Frontal cortex (tissue), 4 donors: ENCODE measurements at places on chromosomes 4 and X. TPM values are rescaled to one million over a fixed set of nuclear protein-coding genes. Genes with fewer than 3 reads are reported as not detected.

Gene ADGRG4
- total RNA-seq, result not detected

Gene FRMPD4
- 26.5 TPM for total RNA-seq

Gene FAM47E
- 4.1 TPM for total RNA-seq

Gene FOXR2
- total RNA-seq, result under 0.01 TPM

Gene PHEX
- 2.0 TPM for total RNA-seq

Gene HHIP
- total RNA-seq, result 0.82 TPM

Gene MGAT4D
- total RNA-seq, result not detected

Gene NKX6-1
- 0.41 TPM for total RNA-seq

Gene GAGE13
- total RNA-seq, result not detected

Gene FHDC1
- total RNA-seq, result 5.7 TPM

Gene SPOCK3
- 23.6 TPM for total RNA-seq

Gene CENPVL1
- 3.3 TPM for total RNA-seq

Gene CSAG2
- total RNA-seq, result not detected

Gene SYTL5
- 4.9 TPM for total RNA-seq

Gene IL1RAPL2
- total RNA-seq, result 8.2 TPM

Gene FHIP1A
- total RNA-seq, result 2.0 TPM

Gene TNMD
- total RNA-seq, result not detected

Gene USP17L13
- not detected for total RNA-seq

Gene TMPRSS11A
- total RNA-seq, result not detected

Gene TRIM2
- total RNA-seq, result 1,036 TPM

Gene NEUROG2
- total RNA-seq, result 36.7 TPM

Gene SSX2B
- not detected for total RNA-seq

Gene EREG
- total RNA-seq, result not detected

Gene TMEM131L
- total RNA-seq, result 42.4 TPM

Gene SOWAHB
- total RNA-seq, result 2.9 TPM

Gene SATL1
- 1.2 TPM for total RNA-seq

Gene SMIM43
- total RNA-seq, result 4.5 TPM

Gene POF1B
- under 0.01 TPM for total RNA-seq

Gene NKX3-2
- total RNA-seq, result not detected

Gene TRIM75
- not detected for total RNA-seq

Gene NSG1
- total RNA-seq, result 302 TPM

Gene RPS3A
- 4,290 TPM for total RNA-seq

Gene AWAT2
- total RNA-seq, result not detected

Gene SLC2A9
- 2.9 TPM for total RNA-seq

Gene ABCG2
- total RNA-seq, result 21.6 TPM

Gene PJA1
- 146 TPM for total RNA-seq

Gene GC
- total RNA-seq, result not detected

Gene SSX4
- not detected for total RNA-seq

Gene RBMXL3
- not detected for total RNA-seq
